GM20000 (cell line): ENCODE measurements at places on chromosomes 2 and 18.
A peak's percentile ranks its signal among the peaks of the same experiment; 100 is the strongest.

DNA sequence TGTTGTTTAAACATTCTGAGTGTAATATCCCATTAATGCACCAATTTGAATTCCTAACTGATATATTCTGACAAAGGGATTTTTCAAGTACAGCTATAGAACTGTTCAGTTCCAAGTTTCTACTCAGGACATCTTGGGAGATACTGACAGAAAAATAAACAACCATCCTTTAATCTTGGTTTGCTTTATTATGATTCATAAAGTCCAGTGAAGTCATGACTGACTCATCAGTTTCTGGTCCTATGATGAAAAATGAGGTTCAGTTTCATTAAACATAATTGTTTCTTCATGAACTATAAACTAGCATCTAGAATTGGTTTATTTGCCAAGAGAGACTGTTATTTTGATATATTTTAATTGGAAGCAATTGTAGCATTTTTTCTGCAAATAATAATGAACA, 896.2 kb downstream of the CCDC85A start:
- no peak for DNase-seq

DNA sequence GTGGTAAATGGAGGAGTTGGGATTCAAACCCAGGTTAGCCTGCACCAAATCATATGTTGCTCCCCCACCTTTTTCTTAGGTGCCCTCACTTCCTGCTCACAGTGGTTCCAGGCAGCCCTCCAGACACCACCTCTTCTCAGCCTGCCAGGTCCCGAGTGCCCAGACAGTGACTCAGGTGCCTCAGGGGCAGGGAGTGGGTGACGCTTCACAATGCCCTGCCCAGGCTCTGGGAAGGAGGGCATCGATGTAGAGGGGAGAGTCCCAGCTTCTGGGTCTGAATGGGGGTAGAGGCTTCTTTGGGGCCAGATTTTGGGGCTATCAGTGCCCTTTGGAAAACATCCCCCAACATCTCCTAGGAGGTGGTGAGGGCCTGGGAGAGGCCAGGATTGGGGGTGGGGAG, 5.2 kb upstream of the DNAJB2 start:
- DNase-seq, result no peak

DNA sequence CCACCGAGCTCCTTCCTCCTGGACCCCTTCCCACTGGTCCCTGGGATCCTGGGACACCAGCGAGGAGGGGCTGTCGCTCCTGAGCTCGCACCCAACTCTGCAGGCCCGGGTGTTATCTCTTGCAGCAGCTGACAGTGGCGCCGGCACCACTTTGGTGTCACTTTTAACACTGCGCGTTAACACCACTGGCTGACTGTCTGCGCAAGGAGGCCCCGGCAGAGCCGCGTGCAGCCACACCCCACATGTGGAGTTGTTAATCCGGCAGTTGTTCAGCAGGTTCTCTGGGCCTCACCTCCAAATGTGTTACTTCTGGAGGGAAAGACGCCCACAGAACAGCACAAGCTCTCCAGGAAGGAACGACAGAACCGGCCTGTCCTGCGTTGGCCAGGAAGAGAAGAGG, 155.0 kb upstream of the GLI2 start:
- no peak for DNase-seq

DNA sequence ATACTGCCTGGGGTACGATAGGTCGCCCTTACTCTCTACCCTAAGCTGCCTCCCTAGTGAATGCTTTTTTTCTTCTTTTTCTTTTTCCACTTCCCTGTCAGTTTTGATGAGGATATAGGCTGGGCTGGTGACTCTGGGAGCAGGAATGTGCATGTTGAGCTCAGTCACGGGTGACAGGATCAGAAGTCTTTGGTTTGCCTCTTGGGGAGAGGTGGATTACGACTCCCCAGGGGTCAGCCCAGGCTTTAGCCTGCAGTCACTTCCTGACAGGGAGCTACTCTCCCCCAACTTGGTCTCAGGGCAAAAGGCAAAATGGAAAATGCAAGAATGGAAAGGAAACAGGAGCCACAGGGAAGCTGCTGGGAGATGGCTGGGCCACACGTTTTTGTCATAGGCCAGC, 57.3 kb downstream of the THNSL2 start:
- DNase-seq, result no peak

DNA sequence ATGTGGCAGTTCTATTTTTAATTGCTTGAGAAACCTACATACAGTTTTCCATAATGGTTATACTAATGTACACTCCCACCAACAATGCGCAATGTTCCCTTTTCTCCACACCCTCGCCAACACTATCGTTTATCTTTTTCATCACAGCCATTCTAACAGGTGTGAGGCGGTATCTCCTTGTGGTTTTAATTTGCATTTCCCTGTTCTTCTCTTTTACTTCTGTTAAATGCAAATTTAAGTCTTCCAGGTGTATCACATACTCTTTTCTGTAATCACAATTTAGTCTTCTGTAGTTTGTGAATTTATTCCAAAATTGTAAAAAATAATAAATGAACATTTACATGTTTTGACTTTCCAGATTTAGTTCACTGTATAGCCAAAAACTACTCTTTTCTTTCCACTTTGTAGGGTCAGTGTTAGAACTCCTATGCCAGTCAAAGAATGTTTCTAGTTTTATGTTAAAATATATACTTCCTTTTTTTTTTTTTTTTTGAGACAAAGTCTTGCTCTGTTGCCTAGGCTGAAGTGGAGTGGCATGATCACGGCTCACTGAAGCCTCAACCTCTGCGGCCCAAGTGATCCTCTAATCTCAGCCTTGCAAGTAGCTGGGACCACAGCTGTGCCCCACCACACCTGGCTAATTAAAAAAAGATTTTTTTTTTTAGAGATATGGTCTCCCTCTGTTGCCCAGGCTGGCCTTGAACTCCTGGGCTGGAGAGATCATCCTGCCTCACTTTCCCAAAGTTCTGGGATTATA, 15.4 kb upstream of the ACYP2 start:
- DNase-seq, result no peak

GRCh38 chr2:70522627-70523026, 31.0 kb downstream of the TGFA start:
- no peak for DNase-seq

- no peak for DNase-seq
These were observed 257.7 kb upstream of the AGAP1 start for GRCh38 chr2:235235977-235236767.

GRCh38 chr2:198259496-198259895, 455.1 kb downstream of the PLCL1 start:
- no peak for DNase-seq

- no peak for DNase-seq
These were observed 178.2 kb upstream of the ATP5MC3 start for GRCh38 chr2:175359710-175360109.

- peak; percentile 59 for DNase-seq
These were observed 36.4 kb downstream of the TSHZ1 start for GRCh38 chr18:75246721-75247610.

DNA sequence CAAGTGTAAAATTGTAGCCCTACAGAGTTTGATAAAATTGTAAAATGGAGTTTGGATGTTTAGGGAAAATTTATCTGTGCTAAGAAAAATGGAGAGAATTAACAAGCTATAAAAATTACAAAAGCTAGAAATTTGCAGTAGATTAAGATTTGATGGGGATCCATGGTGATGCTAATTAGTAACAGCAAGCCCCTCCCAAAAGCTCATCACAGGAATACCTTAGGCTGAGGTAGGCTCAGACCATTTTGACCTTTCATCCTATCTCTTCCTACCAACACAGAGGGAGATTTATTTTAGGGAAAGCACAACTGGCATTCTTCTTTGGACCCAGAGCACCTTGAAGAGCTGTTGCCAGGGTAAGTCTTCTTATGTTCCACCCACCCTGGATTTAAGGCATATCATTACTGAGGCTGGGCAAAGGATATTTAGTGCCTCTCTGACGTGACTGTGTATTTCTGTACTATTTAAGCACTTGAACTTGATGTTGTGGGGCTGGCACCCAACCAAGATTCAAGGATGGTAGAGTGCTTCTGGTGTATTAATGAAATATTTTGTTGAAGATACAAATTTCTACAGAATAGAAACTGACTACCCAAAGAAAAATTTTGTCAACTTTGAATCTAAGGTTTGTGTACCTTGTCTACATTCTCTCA, 70.8 kb upstream of the SLC39A10 start:
- no peak for DNase-seq
